Activated T-cell treated with anti-CD3 and anti-CD28 coated beads, Interleukin-2, amount 50 U/mL, for 72 hours (primary cell): ENCODE measurements at places on chromosomes 6 and 20. TPM values are rescaled to one million over a fixed set of nuclear protein-coding genes. Genes with fewer than 3 reads are reported as not detected.

The RIN2 gene
- not detected for total RNA-seq

The ID1 gene
- 2.0 TPM for total RNA-seq

GRCh38 chr6:36336779-36337241, at the start of gene BNIP5:
Gene BNIP5, minus strand, starts transcription at chr6:36336888. Its CDS starts 6,198 bp downstream, at chr6:36330690.
- peaks cover 52% of the 10 kb centered on the region for H3K27me3 ChIP-seq
- H3K4me3 ChIP-seq, result no peak within 1 kb of the TSS
- peaks cover 34% of the 10 kb centered on the region for H3K4me1 ChIP-seq
- DNase-seq, result no peak
- no peak within 1 kb of the TSS for H3K27ac ChIP-seq
- H3K36me3 ChIP-seq, result no peaks in the 10 kb centered on the region

GRCh38 chr6:85062884-85063283, 298.5 kb upstream of the TBX18 start:
- no peaks in the 10 kb centered on the region for H3K27me3 ChIP-seq
- H3K4me3 ChIP-seq, result no peak overlapping the region
- no peak overlapping the region for H3K27ac ChIP-seq
- H3K4me1 ChIP-seq, result no peaks in the 10 kb centered on the region
- H3K36me3 ChIP-seq, result no peaks in the 10 kb centered on the region

DNA sequence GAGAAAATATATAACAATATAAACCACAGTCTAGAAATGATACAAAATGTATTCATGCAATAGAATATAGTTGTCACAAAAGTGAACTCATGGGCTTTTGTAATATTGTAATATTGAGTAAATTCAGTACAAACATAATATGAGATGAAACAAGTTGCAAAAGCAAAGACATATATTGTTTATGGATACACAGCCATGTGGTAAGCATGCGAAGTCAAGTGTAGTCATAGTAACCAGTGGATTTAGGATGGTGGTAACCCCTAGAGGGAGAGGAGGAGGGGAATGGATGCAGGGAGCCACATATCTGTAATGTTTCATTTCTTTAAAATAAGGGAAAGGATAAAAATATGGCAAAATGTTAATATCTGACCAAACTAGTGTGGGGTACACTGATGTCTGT, 47.3 kb downstream of the ARMC2 start:
- H3K36me3 ChIP-seq, result no peaks in the 10 kb centered on the region
- H3K4me3 ChIP-seq, result peak overlapping the region; percentile 47
- peaks cover 6% of the 10 kb centered on the region for H3K27me3 ChIP-seq
- no peak for DNase-seq
- H3K4me1 ChIP-seq, result peaks cover 28% of the 10 kb centered on the region
- no peak overlapping the region for H3K27ac ChIP-seq

- peak overlapping the region; percentile 85 for H3K4me3 ChIP-seq
- peaks cover 36% of the 10 kb centered on the region for H3K4me1 ChIP-seq
- H3K36me3 ChIP-seq, result peaks cover 2% of the 10 kb centered on the region
- peaks cover 88% of the 10 kb centered on the region for H3K27me3 ChIP-seq
Measured at GRCh38 chr6:28212510-28213212, 12.4 kb upstream of the ZSCAN9 start.

GRCh38 chr20:10558635-10559187, 115.1 kb downstream of the JAG1 start:
- H3K4me1 ChIP-seq, result peaks cover 24% of the 10 kb centered on the region
- peak; percentile 68 for DNase-seq
- H3K36me3 ChIP-seq, result peaks cover 9% of the 10 kb centered on the region
- no peaks in the 10 kb centered on the region for H3K27me3 ChIP-seq
- no peak overlapping the region for H3K27ac ChIP-seq
- H3K4me3 ChIP-seq, result peak overlapping the region; percentile 34

- H3K36me3 ChIP-seq, result no peaks in the 10 kb centered on the region
- no peak overlapping the region for H3K27ac ChIP-seq
- DNase-seq, result no peak
Measured at GRCh38 chr6:75291331-75291730, 6.7 kb upstream of the TMEM30A start.

DNA sequence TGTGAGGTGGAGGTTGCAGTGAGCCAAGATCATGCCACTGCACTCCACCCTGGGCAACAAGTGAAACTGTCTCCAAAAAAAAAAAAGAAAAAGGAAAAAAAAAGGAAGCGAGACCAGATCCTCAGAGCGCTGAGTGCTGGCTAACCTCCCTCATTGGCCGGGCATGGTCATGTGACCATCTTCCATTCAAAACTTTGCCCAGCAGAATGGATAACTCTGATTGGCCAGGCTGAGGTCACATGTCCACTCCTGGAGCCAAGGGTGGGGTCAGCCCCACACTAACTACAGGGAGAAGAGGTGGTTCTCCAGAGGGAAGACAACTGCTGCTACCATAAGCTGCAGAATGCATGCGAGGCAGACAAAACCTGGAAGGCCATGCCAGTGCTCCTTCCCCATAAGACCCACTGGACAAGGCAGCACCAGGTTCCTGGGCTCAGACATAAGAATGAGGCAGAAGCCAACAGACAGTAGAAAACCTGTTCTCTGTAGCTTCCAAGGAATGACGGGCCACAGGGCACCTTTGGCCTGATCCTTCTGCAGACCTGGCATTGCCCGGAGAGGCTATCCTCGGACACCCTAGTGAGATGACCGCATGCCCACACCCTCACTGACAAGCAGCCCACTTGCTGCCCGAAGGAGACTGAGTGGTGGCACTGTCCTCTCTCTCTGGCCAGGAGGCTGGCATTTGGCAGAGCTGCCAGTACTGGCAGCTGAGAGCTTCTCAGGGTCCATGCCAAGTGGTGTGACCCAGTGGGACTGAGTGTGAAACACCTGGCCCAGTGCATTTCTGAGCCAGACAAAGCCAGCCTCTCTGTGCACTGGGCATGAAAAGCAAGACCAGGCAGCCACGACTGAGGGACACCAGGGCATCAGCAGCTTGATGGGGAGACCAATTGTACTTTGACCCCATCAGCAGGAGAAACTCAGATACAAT, 311.9 kb upstream of the SULF2 start:
- H3K27me3 ChIP-seq, result peaks cover 7% of the 10 kb centered on the region
- H3K36me3 ChIP-seq, result no peaks in the 10 kb centered on the region
- no peak overlapping the region for H3K4me3 ChIP-seq
- no peaks in the 10 kb centered on the region for H3K4me1 ChIP-seq
- no peak overlapping the region for H3K27ac ChIP-seq

DNA sequence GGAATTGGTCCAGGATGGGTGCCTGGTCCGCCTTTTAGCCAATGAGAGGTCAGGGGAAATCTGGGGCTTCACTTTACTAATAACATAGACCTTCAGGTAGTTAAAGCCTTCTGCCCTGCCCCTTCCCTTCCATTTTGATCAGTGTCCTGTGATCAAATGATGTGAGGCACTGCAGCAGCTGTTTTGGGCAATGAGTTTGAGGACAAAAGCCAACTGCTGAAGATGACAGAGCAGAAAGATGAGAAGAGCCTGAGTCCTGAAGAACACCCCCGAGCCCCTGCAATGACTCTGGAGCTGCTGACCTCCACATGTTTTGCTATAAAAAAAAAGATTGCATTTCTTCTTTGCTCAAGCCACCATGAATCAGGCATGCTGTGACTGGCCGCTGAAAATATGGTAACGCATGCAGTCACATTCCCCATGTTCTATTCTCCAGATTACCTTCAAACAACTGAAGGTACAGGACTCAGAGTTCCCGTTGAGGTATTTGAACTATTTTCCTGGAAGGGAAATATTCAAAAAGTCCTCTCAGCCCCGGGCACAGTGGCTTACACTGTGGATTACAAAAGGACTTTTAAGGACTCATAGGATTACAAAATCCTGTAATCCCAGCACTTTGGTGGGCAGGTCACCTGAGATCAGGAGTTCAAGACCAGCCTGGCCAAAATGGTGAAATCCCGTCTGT, 45.7 kb upstream of the B4GALT5 start:
- DNase-seq, result no peak
- no peaks in the 10 kb centered on the region for H3K36me3 ChIP-seq
- H3K4me3 ChIP-seq, result no peak overlapping the region

GRCh38 chr6:155193526-155193925, 70.3 kb upstream of the CLDN20 start:
- H3K36me3 ChIP-seq, result peaks cover 8% of the 10 kb centered on the region
- H3K27ac ChIP-seq, result no peak overlapping the region
- H3K4me3 ChIP-seq, result no peak overlapping the region
- H3K4me1 ChIP-seq, result peaks cover 20% of the 10 kb centered on the region
- no peaks in the 10 kb centered on the region for H3K27me3 ChIP-seq

The AGPAT1 gene
- total RNA-seq, result 29.6 TPM

The RIPOR3 gene
- 0.23 TPM for total RNA-seq

DNA sequence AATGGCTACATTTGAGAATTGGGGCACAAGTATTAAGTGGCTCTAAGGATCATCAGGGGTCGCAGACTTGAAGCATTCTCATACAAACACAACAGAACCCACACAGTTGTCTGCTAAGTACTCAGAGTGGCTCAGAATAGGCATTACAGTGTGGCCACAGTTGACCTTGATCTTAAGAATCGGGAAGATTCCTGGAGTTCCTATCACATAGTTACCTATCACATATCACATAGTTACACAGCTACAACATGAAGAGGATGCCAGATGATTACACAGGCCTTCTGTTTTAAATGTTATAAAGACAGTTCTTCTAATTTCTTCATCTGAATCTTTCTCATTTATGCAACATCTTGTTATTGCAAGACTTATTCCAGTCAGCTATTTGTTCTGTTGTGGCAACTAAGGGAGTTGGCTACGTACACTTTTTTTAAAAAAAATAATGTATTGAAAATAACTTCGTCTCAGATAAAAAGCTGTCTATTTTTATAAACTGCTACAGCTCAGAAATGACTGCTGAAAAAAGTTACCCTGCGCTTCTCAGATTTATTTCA, 129.0 kb downstream of the REV3L start:
- H3K27me3 ChIP-seq, result no peaks in the 10 kb centered on the region
- DNase-seq, result no peak
- H3K36me3 ChIP-seq, result peaks cover 2% of the 10 kb centered on the region
- H3K27ac ChIP-seq, result no peak overlapping the region
- H3K4me1 ChIP-seq, result no peaks in the 10 kb centered on the region

- H3K36me3 ChIP-seq, result no peaks in the 10 kb centered on the region
- H3K4me1 ChIP-seq, result no peaks in the 10 kb centered on the region
- no peak for DNase-seq
- H3K27me3 ChIP-seq, result no peaks in the 10 kb centered on the region
- H3K27ac ChIP-seq, result no peak overlapping the region
- no peak overlapping the region for H3K4me3 ChIP-seq
Measured at GRCh38 chr6:20105838-20106237, 106.4 kb downstream of the MBOAT1 start.

DNA sequence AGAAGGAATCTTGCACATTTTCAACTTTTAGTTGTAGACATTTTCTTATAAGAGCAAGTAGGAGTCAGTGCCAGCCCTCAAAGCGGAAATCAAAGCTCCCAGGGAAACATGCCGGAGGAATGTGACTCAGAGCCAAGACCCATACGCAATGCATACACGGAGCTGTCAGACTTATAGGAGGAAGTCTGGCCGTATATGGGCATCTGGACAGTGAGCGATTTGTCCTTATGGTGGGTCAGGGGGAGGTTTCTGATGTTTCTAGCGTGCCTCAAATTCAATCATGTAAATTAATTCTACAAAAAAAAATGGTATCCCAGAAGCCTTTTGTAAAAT, 3.6 kb upstream of the CCN2 start:
- H3K4me1 ChIP-seq, result peaks cover 13% of the 10 kb centered on the region
- H3K27ac ChIP-seq, result no peak overlapping the region
- DNase-seq, result no peak
- H3K36me3 ChIP-seq, result peaks cover 2% of the 10 kb centered on the region
- peaks cover 51% of the 10 kb centered on the region for H3K27me3 ChIP-seq

The PROKR2 gene
- not detected for total RNA-seq

- no peaks in the 10 kb centered on the region for H3K36me3 ChIP-seq
- no peaks in the 10 kb centered on the region for H3K4me1 ChIP-seq
- no peaks in the 10 kb centered on the region for H3K27me3 ChIP-seq
- H3K4me3 ChIP-seq, result no peak overlapping the region
Measured at GRCh38 chr6:24558516-24558915, 63.7 kb downstream of the ALDH5A1 start.

GRCh38 chr20:38844963-38845362, 39.5 kb downstream of the PPP1R16B start:
- peak overlapping the region; percentile 95 for H3K27ac ChIP-seq
- H3K36me3 ChIP-seq, result peaks cover 13% of the 10 kb centered on the region
- H3K27me3 ChIP-seq, result no peaks in the 10 kb centered on the region
- DNase-seq, result no peak

DNA sequence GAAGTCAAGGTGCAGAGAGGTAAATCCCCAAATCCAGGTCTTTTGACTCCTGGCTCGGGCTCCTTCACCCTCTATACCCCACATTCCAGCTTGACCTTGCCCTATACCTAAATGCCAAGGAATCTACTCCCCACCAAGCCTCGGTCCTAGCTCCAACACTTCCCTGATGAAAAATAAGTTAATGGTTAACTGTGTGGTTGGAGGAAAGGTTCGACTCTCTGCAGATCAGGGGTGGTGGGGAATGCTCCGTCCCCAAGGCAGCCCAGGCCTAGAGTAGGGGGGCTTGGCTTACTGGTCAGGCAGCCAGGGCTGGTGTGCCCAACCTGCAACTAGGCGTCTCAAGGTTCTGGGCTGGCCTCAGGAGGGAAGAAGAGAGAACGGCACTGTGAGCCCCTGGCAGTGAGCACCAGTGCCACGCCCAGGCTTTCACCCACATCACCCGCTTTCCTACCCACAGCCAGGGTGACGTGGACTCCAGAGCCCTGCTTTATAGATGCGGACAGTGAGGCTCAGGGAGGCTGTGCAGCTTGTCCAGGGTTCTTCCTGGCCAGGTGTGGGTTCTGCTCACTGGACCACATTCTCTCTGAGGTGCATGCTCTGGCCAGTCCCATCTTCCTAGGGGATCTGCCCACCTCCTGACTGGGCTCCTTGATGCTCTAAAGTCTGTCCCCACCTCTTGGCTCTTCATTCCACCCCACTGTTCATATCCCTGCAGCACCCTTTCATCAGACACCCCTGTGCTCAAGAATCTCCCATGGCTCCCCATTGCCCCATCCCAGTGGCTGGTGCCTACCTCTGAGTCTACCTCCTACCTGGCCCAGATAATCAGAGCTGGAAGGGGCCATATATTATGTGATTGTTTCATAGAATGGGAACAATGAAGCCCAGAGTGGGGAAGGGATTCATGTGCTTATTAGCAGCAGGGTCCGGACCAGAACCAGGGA, 8.2 kb downstream of the SPDEF start:
- no peaks in the 10 kb centered on the region for H3K36me3 ChIP-seq
- DNase-seq, result no peak
- no peak overlapping the region for H3K27ac ChIP-seq
- H3K4me3 ChIP-seq, result no peak overlapping the region
- H3K4me1 ChIP-seq, result no peaks in the 10 kb centered on the region

The IGF2R gene
- 68.9 TPM for total RNA-seq

GRCh38 chr6:40308533-40309306, 278.4 kb downstream of the LRFN2 start:
- H3K27me3 ChIP-seq, result peaks cover 45% of the 10 kb centered on the region
- no peak overlapping the region for H3K27ac ChIP-seq
- no peak overlapping the region for H3K4me3 ChIP-seq
- no peaks in the 10 kb centered on the region for H3K4me1 ChIP-seq

The SNRPB gene
- total RNA-seq, result 329 TPM

- DNase-seq, result no peak
- H3K36me3 ChIP-seq, result no peaks in the 10 kb centered on the region
- H3K4me3 ChIP-seq, result no peak overlapping the region
- H3K27ac ChIP-seq, result no peak overlapping the region
- no peaks in the 10 kb centered on the region for H3K27me3 ChIP-seq
Measured at GRCh38 chr6:3144571-3144970, 12.8 kb downstream of the TUBB2A start.

GRCh38 chr6:137848672-137849071, 18.4 kb upstream of the TNFAIP3 start:
- H3K4me3 ChIP-seq, result no peak overlapping the region
- no peak overlapping the region for H3K27ac ChIP-seq
- no peak for DNase-seq
- H3K4me1 ChIP-seq, result peaks cover 34% of the 10 kb centered on the region
- H3K27me3 ChIP-seq, result no peaks in the 10 kb centered on the region
- H3K36me3 ChIP-seq, result no peaks in the 10 kb centered on the region
